Suppressor macrophage treated with lipopolysaccharide for 4 hours (primary cell): ENCODE measurements at places on chromosomes 11 and 22.

DNA sequence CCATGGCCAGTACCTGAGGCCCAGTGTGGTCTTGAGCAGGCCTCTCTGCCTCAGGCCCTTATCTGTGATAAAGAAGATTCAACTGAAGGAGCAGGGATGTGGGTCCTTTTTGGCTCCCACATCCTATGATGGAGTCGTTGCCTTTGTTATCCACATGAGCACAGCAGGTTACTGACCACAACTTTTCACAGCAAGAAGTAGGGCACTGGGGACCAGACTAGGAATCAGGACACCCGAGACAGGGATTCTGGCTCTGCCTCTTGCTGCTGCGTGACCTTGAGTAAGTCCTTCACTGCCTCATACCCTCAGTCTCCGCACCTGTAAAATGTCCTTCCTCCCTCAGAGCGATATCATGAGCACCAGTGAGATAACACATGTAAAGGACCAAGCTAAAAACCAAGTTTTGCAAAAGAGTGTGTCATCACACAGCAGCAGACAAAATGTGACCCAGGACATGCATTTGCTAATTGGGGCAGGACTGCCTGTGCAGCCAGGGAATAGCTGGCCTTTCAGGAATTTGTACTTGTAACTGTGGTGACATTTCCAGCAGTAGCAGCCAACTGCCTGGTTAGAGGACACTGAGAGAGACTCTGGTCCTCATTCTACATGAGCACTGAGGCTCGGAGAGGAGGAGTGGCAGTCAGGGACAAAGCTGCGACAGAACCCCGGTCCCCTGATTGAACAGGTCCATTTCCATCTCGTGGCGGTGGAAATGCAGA lies 13.2 kb upstream of the SMIM35 start:
- DNase-seq: no peak

- DNase-seq: no peak
Measured at GRCh38 chr11:26729284-26729683, 7.4 kb upstream of the SLC5A12 start.

- DNase-seq: peak; percentile 52
Measured at GRCh38 chr11:93481696-93482095, 61.5 kb downstream of the SMCO4 start.

DNA sequence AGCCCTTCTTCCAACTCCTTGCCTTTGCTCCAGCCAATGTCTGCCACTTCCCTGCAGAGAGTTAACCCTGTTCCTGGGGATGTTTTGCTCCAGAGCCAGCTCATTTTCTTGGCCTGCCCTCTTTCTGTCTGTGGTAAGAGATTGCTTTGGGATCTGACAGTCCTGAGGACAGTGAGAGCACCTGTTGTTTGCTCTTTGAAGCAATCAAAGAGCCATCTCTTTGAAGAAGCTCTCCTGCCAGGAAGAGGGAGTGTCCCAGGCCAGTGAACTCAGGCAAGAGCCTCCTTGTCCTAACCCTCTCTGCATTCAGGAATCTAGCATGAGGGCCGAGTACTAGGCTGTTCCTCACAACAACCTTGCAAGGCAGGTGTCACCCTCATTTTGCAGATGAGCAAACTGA lies 42.2 kb downstream of the TRAF6 start:
- no peak for DNase-seq

GRCh38 chr22:46245511-46245910 lies 4.6 kb downstream of the CDPF1 start:
- no peak for DNase-seq

DNA sequence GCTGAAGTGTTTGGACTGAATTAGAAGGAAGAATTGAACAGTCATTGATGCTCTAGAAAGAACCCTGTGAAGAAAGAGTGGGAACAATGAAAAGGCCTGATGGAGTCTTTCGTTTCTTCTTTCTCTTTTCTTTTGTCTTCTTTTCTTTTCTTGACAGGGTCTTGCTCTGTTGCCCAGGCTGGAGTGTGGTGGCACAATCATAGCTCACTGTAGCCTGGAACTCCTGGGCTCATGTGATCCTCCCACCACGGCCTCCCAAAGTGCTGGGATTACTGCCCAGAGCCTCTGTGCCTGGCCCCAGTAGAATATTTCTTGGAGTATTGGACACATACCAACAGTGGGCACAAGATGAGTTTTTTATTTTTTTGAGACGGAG lies 1.1 kb downstream of the FEN1 start:
- no peak for DNase-seq

DNA sequence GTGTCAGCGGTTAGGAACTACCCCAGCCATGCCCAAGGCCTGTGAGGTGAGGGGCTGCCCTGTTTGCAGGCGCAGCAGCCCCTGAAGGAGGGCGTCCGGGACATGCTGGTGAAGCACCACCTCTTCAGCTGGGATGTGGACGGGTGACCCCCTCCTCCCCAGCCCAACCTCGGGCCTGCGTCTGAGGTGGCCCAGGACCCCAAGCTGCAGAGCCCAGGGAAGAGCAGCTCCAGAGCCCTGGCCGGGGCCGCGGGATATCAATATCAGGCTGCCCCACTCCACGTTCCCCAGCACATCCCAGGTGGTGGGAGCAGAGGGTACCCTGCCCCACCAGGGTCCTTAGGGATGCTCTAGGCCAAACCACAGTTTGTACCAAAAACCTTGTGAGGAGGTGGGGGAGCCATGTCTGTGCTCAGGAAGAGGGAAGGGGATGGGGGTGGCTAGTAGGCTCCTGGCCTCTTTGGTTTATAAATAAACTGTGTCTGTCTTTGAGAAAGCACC lies 39.3 kb downstream of the SGSM3 start:
- DNase-seq: no peak

DNA sequence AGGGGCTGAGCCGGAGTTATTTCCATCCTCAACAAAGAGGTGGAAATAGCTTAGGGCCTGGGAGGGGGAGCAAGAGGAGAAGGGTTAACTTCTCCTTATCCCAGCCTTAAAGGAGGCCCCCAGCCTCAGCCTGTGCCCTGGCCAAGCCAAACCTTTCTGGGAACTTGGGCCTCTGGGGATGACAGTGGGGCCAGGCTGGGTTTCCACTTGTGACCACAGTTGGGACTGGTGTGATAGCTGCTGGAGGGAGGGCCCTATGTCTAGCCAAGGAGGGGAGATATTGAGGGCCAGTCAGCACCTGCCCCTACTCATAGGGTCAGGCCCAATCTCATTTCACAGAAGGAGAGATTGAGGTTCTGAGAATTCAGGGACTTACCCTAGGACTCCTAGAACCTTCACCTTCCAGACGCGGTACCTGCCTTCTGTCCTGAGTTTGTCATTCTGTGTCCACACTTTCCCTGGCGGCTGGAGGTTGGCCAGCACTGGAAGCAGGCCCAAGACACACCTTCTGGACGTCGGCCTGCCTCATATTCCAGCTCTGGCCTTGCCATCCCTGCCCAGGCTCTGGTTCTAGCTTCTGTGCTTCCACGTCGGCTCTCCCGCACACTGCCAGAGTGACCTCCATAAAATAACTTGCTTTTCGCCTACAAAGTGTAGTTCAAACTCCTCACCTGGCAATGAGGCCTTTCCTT lies 3.1 kb downstream of the RELT start:
- no peak for DNase-seq

GRCh38 chr22:26565889-26566288 lies 24.0 kb downstream of the TPST2 start:
- DNase-seq: no peak

DNA sequence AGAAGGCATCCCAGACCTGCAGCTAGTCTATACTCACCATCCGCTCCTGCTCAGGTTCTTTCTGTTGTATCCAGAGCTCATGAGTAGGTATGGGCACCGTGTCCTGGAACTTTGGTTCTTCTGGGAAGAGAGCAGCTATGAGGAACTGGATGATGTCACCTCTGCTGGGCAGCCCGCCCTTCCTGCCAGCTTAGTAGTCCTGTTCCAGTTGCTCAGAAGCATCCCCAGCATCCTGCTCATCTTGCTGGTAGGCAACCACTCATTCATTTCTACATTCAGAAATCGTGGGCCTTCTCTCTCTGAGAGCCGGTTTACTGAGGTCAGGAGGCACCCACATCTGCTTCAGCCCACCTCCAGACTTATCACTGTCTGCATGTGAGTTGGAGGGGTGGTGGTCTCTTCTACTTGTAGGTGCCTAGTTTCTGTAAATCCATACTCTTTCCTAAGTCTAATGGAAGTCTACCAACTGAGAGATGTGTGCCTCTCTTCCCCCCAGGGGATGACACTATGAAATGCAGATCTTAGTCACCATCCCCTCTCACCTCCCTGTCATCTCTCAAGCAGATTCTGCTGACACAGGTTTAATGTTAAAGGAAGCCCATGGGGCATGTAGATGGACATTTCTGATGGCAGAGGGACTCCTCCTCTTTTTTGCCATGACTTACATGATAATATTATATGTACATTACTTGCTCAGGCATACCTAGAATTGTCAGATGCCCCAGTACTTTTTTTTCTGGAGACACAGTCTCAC lies 29.6 kb upstream of the CCDC134 start:
- DNase-seq: peak; percentile 58

- no peak for DNase-seq
Measured at GRCh38 chr11:27213232-27213660, 149.8 kb downstream of the CCDC34 start.

DNA sequence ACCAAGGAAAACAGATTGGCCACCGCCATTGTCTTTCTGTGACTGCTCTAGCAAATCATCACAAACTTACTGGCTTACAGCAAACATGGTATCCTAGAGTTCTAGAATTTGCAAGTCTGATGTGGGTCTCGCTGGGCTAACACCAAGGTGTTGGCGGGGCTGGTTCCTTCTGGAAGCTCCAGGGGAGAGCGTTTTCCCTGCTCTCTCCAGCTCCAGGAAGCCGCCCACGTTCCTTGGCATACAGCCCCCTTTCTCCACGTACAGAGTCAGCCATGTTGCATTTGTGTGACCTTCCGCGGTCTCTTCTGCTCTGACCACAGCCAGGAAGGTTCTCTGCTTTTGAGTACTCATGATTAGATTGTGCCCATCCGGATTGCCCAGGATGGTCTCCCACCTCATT lies 27.5 kb downstream of the TBC1D22A start:
- DNase-seq: no peak

GRCh38 chr11:119856681-119857485 lies 127.9 kb upstream of the NECTIN1 start:
- no peak for DNase-seq

DNA sequence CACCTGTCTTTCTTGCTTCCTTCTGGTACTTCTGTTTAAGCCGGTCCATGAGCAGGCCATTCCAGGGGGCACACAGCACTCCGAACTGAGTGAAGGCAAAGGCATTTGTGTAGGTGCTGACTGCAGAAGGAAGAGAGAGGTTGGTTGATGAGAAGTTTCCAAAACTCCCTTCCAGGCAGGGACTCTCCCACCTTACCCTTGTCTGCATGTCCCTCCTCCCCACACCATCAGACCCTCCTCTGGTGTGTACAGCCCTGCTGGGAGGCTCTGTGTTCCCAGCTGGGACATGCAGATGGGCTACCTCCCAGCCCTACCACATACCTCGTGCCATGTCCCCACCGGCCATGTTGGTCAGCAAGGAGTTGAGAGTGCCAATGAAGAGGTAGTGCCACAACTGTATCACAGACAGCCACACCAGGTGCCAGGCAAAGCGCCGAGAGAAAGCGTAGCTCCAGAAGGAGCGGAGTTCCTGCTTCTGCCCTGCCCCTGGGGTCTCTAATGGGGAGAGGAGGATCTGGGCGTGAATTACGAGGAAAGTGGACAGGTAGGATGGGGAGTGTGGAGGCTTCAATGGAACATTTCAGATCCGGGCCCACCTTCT lies 12.2 kb downstream of the SLC43A3 start:
- DNase-seq: no peak
